ENCODE measurements at places on chromosomes 1 and 21.

DNA sequence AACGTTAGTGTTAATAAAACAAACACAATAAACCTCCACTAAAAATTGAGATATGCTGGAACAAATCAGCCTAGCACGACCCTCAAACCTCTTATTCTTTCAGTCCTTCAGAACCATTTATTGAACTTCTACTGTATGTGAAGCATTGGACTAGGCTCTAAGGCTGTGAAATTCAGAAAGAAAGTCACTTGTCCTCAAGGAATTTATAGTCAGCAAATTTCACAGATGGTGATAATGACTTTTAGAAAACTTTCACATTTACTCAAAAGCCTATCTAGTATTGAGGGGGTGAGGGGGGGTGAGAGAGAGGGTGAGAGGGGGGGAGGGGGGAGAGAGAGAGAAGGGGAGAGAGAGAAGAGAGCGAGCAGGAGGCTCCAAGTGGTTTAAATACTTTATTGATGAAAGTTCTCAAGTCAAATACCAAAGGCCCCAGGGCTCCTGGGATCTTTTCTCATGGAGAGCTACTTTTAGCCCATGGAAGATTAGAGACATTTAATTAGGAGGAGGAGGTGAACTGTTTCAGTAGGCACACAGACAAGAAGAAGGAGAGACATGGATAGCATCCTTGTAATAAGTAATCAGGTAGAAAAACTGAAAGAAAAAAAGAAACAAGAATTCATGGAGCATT, 66.3 kb upstream of the SSX2IP start:
- DNase-seq = no peak

DNA sequence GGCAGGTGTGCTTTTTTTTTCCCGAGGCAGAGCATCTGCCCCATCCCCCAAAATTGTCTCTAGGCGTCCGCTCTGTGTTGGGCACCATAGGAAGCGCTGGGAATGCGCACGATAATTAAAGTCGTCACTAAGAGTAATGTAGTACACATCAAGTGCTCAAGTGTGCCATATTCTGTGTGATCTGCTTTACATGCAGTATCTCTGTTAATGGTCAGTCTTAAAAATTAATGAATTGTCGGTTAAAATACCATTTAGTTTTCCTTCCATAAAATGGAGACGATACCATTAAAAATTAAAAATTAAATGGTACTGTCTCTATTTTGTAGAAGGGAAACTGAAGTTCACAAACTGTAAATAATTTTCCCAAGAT, 544 bp upstream of the CCT8 start:
- DNase-seq = no peak

GRCh38 chr21:24832961-24833360, 774.3 kb downstream of the MRPL39 start:
- DNase-seq = no peak

DNA sequence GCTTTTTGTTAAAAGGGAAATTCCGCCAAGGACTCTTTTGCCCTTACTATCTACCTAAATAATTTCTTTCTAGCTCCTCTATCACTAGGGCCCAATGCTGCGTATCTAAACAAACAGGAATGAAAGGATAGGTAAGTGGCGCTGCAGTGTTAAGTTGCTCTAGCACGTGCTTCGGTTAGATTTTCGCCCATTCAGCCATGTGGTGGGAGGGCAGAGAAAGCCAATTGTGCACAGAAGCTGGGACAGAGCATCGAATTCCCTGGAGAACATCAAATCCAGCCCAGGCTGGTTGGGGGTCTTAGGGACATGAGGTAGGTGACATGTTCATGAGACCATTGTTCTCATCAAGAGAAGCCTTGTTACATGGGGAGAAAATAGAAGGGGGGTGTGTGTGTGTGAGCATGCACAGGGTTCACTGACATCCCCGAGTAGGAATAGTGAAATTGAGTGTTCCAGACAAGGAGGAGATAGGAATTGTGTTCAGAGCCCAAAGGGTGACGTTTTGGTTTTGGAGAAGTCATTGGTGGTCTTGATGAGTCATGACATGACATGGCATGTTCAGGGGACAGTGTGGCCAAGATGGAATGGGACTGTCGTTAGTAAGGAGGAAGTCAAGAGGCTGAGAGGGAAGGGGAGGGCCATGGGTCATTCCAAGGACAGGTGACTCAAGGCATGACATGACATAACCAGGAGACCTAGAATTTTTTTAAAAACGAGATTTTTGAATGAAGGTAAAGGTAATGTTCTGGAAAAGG, 107.1 kb downstream of the TLR5 start:
- no peak for DNase-seq
